ENCODE measurements at places on chromosomes 7 and 10. TPM values are rescaled to one million over a fixed set of nuclear protein-coding genes. Genes with fewer than 3 reads are reported as not detected.

Gene MYL10
- not detected for total RNA-seq

Gene CRYGN
- not detected for total RNA-seq

Gene SLC25A40
- total RNA-seq, result 17.7 TPM

Gene AKR1C8
- total RNA-seq, result not detected

Gene VSIR
- 127 TPM for total RNA-seq

Gene AGMO
- total RNA-seq, result 1.5 TPM

Gene OR9A2
- total RNA-seq, result 2.4 TPM

Gene CC2D2B
- total RNA-seq, result 7.3 TPM

Gene ZNF804B
- not detected for total RNA-seq

Gene PLEKHS1
- total RNA-seq, result 0.14 TPM

Gene TLL2
- not detected for total RNA-seq

Gene PTF1A
- total RNA-seq, result 0.90 TPM

Gene MBL2
- not detected for total RNA-seq

GRCh38 chr7:3301449-3301731 is 338 bp downstream of the SDK1 start:
- DNase-seq, result no peak

DNA sequence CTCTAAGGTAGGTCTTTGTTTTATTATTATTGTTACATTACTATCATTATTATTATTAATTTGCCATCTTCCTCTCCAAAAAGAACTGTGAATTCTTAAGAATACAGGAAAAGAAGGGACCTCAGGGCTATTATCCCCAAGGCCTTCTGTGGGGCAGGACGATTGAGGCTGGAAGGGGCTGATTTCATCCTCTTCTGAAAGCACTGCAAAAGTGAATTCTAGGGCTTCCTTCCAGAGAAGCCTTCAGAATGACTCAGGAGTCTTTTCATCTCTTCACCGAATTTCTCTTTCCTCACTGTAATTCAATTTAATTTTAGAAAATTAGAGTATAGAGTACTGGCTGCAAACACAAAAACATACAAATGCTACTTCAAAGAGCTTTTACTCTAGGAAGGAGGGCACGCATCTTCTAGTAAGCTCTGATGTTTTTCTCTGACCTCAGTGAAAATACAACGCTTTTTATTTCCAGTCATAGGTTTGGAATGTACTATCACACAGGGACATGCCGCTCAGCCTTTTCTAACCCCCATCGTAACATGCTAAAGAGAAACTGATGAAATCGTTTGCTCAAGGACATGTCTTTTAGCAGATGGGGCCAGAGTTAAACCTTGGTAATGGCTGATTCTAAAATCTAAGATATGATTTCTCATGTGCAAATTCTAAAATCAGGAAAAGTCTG is 280.2 kb upstream of the PITRM1 start:
- DNase-seq, result no peak

DNA sequence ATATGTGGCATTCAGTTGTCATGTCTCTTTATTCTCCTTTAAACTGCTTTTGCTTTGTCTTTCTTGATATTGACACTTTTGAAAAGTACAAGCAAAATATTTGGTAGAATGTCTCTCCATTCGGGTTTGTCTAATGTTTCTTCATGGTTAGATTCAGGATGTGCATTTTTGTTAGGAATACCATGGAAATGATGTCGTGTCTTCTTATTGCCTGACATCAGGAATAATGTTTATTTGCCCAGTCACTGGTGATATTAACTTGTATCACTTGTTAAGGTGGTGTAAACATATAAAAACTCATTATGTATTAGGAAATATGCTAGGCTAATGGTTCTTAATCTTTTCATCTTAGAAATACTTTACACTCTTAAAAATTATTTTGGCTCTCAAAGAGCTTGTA is 43.4 kb downstream of the CDK1 start:
- DNase-seq, result no peak

GRCh38 chr7:107907790-107908189 is 16.8 kb downstream of the DLD start:
- no peak for DNase-seq

GRCh38 chr7:110534241-110534931 is 556.5 kb upstream of the LRRN3 start:
- no peak for DNase-seq

- no peak for DNase-seq
Observed at GRCh38 chr10:78028438-78029268, 662 bp downstream of the POLR3A start.

GRCh38 chr7:127437241-127437640 is 44.7 kb upstream of the ZNF800 start:
- DNase-seq, result no peak

- no peak for DNase-seq
Observed at GRCh38 chr7:123538189-123538714, 3.9 kb upstream of the IQUB start.

DNA sequence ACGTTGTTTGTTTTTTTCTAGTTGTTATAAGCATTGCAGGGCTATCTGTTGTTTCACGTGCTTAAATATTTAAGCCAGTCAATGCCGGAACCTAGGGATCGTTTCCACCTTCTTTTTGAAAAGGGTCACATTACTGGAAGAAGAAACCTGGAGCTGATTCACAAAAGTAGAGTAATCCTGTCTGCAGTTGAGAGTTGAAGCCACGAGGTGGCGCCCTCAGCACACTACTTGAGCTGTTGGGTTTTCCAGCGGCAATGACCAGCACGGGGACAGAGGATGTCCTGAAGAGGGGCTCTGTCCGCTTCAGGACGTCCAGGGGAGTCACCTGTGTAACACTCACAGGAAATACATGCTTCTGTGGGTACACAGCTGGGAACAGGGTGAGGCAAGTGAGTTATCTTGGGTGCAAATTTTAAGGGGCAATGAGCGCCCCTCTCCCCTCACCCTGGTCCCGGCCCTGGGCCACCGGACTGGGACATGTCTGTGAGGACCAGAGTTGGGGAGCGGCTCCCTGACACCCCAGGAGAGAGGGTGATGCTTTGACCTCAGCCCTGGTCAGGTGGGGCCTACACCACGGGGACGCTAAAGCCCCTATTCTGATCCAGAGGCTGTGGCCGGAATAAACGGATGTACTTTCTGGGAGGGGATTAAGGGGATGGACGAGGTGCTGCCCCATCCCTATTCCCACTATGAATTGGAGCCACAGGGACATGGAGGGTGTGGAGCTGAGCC is 26.3 kb upstream of the WDFY4 start:
- DNase-seq, result peak; percentile 45

DNA sequence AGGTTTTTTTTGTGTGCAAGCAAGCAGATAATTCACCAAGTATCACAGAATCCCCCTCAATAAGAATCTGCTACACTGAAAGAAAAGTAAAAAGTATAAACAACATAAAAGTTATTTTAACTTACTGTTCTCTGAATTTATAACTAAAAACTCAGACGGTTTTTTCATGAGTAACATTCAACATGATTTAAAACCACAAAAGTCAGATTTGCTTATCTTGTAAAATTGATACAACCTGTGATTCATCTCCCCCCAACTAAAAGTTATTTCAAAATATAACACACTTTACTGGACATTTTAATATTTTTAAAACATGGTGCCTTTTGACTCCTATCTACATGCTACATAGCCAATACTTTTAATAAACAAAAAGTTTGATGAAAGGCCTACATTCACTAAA is 32.8 kb downstream of the TSPAN12 start:
- no peak for DNase-seq

- DNase-seq, result no peak
Observed at GRCh38 chr10:76882245-76882644, 755.4 kb downstream of the KCNMA1 start.

DNA sequence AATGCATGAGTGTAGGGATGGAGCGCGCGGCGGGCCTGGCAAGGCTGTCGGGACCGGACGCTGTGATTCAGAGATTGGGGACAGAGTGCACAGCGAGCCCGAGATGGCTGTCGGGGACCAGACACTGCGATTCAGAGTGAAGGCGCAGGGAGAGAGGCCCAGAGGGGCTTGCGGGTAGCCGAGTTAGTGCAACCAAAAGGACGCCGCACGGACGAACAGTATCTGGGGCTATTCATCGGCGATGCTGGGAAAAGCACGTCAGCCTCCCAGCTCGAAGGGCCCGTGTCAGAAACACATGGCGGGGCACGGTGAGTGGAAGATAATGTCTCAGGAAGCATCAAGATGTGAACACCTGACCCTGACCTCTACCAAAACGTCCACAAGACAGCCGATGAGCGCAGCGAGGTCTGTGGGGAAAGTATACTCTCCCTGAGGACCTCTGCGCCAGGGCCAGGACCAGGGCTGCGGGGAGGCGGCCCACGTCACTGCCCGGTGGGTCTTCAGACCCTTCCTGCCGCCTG is 215.8 kb downstream of the ZMYND11 start:
- DNase-seq, result no peak

GRCh38 chr10:44294726-44295412 is 90.0 kb downstream of the CXCL12 start:
- no peak for DNase-seq

GRCh38 chr7:155530601-155531000 is 15.8 kb downstream of the CNPY1 start:
- DNase-seq, result no peak

DNA sequence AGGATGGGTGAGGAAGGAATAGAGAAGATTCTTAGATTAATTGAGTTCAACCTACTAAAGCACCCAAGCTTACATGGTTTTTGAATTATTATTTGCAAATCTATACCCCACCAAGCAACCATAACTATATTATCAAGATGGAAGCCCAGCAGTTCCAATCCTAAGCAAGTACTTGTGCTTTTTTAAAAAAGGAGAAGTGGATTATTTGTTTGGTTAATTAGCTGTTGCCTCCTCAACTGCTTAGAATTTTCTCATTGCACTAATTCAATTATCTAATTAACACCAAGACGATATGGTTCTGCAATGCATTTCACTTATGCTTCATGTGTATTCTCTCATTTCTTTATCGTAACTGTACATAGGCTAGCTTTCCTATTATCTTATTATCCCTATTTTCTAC is 27.3 kb upstream of the WIPF3 start:
- DNase-seq, result no peak

DNA sequence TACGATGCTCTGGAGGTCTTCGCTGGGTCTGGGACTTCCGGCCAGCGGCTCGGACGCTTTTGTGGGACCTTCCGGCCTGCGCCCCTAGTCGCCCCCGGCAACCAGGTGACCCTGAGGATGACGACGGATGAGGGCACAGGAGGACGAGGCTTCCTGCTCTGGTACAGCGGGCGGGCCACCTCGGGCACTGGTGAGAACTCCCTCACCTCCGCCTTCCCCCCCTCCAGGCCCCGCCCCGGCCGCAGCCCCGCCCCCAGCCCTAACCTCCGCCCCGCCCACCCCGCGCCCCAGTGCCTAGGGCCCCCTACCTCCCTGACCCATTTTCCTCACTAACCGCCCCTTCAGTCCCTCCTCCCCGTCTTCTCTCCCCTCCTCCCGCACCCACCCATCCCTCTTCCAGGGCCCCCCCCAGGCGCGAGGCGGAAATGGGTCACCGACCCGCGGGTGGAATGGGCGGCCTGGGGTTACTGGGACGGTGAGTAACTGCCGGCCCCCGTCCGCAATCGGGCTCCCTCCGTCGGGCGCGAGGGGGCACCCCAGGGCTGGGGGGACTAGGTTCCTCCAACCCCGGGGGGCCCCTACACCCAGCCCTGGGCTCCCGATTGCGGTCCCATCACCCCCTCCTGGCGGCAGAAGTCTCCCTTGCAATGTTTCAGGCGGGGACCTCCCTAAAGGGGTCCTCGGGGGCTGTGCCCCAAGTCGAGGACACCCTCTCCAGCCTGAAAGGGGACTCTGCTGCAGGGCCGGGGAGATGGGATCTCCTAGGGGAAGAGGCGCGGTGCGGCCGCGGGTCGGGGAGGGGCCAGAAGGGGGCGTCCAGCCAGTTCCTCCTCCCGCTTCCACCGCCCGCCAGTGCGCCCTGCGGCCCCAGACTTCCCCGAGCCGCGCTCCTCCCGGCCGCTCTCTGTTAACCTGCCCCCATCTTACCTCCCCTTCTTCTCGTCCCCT is 2.1 kb downstream of the PCOLCE start:
- DNase-seq, result peak; percentile 85

DNA sequence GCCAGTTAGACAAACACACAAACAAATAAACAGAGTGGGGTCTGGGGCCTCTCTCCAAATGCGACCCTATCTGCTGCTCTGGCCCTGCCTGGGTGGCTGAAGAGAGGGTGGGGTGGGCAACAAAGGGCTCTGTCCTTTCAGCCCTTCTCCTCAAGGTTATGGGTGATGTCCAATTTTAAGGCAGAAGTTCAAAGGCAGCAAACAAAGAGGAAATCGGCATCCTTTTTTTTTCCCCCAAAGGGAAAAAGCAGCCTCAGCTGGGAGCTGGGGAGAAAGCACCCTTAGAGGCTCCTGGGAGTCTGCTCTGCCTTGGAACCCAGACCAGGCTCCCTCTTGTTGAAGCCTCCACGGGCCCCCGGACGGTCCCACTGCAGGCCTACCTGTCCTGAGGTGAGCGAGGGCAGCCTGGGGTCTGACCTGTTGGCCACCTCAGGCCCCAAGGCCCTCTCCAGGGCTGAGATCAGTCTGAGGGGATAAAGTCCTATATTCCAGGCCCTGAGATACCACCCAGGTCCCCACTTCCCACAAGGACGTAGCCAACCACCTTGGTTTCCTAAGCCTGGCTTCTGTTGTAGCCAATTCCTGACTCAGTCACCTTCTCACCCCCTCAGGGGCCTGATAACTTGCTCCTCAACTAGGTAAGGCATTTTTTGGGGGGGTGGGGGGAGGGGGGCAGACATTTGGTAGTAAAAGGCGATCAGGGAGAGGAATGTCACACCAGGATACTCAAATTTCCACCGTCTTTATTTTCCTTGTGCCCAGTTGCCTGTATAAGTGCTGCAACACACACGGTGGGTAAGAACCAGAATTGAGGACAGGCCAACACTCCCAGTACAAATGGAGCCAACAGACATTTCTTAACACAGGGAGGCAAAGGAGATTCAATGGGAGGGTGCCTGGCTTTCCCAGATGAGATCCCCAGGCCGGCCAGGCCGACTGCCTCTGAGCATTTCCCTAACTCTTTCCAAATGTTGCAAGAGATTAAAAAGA is 4.3 kb downstream of the HOXA11 start:
- DNase-seq, result peak; percentile 51

GRCh38 chr10:86321568-86321967 is 45.0 kb downstream of the GRID1 start:
- no peak for DNase-seq

GRCh38 chr7:7620644-7621210 is 19.8 kb upstream of the UMAD1 start:
- DNase-seq, result no peak

- DNase-seq, result peak; percentile 30
Observed at GRCh38 chr7:24778543-24779282, 21.4 kb upstream of the GSDME start.

- no peak for DNase-seq
Observed at GRCh38 chr10:92995509-92995908, 65.1 kb upstream of the CYP26C1 start.

DNA sequence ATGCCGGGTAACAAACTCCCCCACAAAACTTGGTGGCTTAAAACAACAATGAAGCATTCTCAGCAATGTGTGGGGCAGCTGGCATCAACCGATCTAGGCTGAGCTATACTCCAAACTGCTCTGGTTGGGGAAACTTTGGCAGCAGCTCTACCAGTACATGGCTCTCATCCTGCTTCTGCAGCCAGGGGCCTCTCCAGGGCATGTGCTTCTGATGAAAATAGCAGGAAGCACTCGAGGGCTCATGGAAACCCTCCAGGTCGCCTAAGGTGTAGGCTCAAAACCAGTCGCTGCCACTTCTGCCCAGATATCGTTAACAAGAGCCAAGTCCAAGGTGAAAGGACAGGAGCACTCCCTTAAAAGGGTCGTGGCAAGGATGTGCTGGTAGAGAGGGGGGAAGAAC is 134.1 kb downstream of the TEX36 start:
- no peak for DNase-seq

Data from uterus (tissue), 4 donors.